ENCODE measurements at places on chromosomes 3 and 15. TPM values are rescaled to one million over a fixed set of nuclear protein-coding genes. Genes with fewer than 3 reads are reported as not detected.

The SLC28A1 gene
- total RNA-seq: not detected

The CLN6 gene
- 34.2 TPM for total RNA-seq

The GRK7 gene
- not detected for total RNA-seq

The CA12 gene
- 0.10 TPM for total RNA-seq

The PIK3R4 gene
- total RNA-seq: 28.3 TPM
